Astrocyte of the cerebellum (primary cell): ENCODE measurements at places on chromosomes 7 and 10.
A peak's percentile ranks its signal among the peaks of the same experiment; 100 is the strongest.

DNA sequence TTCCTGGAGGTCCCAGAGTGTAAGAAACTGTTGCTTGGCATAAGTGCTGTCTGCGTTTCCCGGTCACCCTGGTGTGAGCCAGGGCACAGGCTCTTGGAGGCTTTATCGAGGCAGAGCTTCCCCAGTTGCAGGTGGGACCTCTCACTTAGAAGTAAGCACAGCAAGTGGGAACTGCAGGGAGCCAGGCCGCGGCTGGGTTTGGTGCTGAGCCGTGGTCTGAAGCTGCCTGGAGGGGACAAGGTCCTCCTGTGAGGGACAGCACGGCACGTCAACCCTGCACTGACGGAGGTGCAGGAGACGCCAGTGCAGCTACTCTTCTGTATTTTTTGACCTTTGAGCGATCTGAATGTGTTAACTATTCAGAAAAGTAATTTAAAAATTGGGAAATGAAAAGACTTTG, 55.8 kb upstream of the PFKFB3 start:
- no peak for DNase-seq

DNA sequence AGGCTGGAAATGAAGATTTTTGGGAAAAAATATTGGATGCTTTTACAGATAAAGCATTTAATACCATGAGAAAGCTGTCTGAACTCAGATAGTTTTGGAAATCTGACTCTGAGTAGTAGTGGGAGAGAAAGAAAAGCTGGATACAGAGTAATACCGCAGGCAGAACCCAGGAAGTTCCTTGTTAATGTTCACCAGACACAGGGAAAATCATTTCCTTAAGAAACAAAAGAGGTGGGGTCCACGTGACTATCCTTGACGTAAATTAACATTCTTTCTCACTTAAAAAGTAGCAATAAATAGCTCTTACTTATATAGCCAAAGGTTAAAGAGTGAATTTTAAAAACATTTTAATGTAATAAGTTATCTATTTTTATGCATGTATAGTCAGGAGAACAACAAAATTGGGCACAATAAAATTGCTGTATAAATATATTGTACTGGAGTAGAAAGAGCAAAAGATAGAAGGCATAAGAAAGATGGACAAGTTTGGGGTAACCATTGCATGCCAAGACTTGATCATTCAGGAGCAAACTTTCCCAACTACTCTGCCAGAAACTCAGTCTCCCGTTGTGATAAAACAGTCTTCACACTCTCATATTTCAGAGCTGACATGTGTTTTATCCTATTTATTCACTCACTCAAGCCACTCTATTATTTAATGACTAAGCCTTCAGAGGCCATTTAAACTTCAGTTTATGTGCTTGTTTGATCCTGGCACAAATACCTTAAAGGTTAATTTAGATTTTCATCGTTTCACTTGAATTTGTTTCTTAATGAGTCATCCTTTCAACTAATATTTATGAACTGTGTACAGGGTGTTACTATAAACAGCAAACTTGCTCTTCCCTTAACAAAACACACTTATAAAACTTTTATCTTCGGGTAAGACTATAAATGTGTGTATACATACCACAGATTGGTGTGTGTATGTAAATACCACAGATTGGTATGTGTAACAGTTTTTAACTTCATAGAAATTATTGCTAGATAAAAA, 143.1 kb downstream of the GNAI1 start:
- DNase-seq = peak; percentile 79

DNA sequence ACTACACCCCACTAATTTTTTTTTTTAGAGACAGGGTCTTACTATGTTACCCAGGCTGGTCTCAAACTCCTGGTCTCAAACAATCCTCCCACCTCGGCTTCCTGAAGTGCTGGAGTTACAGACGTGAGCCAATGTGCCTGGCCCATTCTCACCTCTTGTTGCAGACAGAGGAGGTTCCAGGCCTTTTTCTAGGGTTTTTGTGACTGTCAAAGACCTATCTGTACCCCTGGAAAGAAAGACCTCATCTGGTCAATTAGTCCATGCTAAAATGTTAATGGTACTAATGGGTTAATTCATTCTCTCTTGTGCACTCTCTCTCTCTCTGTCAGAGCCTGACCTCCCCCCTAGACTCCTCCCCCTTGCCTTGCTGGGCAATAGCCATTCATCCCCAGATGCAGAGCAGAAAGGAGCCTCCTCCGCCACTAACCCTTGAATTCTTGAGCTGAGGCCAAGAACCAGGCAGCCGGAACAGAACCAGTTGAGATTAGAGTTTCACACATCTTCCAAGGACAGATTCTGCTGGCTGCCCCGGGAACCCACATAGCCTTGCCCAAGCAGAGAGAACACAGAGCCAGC, 209.7 kb downstream of the SKIDA1 start:
- DNase-seq = peak; percentile 76

DNA sequence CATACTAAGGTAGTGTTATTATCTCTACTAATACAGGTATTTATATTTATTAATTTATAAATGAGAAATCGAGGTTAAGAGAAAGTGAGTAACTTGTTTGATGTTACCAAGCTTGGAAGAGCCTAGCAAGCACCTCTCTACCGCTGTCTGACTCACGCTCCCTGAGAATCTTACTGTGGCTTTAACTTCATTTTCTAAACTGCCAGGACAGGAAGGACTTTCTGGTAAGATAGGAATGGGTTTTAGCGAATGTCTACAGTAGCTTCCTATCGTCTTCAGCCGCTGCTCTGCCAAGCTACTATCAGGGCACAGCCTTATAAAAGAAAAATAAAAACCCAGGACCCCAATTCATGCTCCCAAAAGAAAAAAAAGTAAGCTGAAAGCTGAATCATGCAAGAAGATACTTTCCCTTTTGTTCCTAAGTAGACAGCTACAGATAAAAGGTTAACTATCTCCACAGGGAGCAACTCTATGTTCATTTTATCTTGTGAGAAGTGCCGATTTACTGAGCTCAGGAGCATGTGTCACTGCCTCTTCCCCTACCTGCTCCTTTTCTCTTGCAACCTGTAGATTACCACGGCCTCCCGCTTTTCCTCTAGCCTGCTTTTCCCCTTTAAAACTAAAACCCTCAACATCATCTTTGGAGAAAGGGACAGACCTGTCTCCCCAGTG, 60.2 kb downstream of the THNSL1 start:
- DNase-seq = no peak

DNA sequence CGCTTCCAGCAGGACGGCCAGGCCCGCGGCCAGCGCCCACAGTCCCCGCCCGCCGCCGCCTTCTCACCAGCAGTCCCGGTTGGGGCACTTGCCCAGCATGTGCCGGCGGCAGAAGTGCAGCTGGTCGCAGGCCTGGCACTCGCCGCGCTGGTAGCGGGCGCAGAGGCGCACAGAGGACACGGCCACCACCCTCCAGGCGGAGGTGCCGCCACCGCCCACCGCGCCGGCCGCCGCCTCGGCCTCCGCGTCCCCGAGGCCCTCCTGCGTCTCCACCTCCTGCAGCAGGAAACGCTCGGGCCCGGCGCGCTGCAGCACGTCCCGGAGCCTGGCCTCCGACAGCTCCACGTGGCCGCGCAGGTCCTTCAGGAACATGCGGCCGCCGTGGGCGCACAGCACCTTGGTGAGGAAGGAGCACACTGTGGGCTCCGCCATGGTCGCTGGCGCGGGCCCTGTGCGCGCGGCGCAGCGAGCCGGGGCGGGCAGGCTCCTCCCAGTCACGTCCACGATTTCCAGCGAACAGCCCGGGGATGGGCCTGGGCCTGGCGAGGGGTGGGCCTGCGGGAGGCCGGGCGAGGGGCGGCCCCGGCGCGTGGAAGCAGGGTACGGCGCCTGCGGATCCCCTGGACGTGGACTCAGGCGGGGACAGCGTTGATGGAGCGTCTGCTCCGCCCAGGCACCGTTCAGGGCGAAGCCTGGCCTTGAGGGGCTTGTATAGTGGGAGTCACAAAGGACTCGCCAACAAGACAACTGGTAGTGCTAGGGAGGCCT, at the start of gene ZC3HAV1L:
TSS of gene ZC3HAV1L (minus strand) at position 457 of the 768 bp plus-strand sequence. CDS start at position 432, 25 bp downstream.
- peak; percentile 16 for DNase-seq
